ENCODE measurements at places on chromosomes 4 and X. TPM values are rescaled to one million over a fixed set of nuclear protein-coding genes. Genes with fewer than 3 reads are reported as not detected.

DNA sequence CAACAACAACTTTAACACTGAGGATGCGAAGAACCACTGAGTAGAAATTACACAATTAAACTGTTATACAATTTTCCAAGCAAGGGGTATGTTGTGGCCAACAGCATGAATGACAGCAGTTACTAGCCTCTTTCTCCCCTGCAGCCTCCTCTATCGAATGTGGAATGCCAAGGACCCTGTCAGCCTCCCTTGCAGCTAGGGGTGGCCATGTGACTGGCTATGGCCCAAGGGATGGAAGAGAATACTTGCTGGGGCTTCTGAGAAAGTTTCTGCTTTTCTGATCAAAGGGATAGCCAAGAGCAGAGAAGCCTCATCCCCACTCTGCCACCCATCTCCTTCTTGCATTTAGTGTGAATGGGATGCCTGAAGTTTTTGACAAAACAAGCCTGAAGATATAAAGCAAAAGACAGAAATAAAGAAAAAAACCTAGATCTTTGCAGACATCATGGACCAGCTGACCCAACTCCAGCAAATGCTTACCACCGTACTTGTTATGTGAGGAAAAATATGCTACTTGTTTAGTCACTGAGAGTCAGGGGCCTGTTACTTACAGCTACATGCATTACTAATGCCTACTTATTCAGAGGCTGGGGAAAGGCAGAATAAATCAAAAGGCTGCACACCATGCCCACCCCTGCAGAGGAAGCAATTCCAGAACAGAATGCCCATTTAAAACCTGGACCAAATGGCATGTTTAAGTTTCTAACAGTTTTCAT lies 32.0 kb downstream of the DCTD start:
- no peaks in the 10 kb centered on the region for H3K27me3 ChIP-seq
- no peak overlapping the region for H3K4me3 ChIP-seq
- H3K4me1 ChIP-seq, result no peaks in the 10 kb centered on the region
- no peak for DNase-seq
- no peak overlapping the region for H3K27ac ChIP-seq

Gene FRG1
- total RNA-seq, result 53.4 TPM

Gene GABRB1
- not detected for total RNA-seq

Gene L1CAM
- 0.98 TPM for total RNA-seq
